ENCODE measurements at places on chromosomes 12 and 14. TPM values are rescaled to one million over a fixed set of nuclear protein-coding genes. Genes with fewer than 3 reads are reported as not detected.

CCDC175 gene
- total RNA-seq = 1.4 TPM

POTEM gene
- total RNA-seq = 67.0 TPM

DNA sequence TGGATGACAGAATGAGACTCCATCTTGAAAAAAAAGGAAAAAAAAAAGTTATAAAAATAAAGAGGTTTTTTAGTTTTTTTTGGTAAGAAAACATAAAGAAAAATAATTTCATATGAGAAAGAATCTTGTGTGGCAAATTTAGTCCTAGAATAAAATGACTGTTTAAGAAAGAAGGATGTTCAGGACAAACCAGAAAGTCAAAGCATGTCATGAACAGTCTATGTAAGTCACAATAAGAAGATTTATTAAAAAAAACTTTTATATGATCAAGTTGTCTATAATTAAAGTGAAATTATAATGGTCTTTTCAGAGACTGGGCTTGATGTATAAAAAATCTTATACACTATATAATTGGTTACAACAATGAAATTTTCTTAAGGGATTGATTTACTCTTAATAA lies 68.1 kb upstream of the HECTD1 start:
- H3K4me1 ChIP-seq = no peaks in the 10 kb centered on the region
- no peaks in the 10 kb centered on the region for H3K36me3 ChIP-seq
- no peaks in the 10 kb centered on the region for H3K27me3 ChIP-seq
- H3K4me3 ChIP-seq = no peak overlapping the region
- no peak for DNase-seq

GRCh38 chr12:28360253-28360652 lies 170.0 kb downstream of the CCDC91 start:
- no peak overlapping the region for H3K27ac ChIP-seq
- DNase-seq = no peak
- no peaks in the 10 kb centered on the region for H3K27me3 ChIP-seq
- no peak overlapping the region for H3K4me3 ChIP-seq
- no peaks in the 10 kb centered on the region for H3K4me1 ChIP-seq
- no peaks in the 10 kb centered on the region for H3K36me3 ChIP-seq

Data from testis (tissue), 5 donors.